ENCODE measurements at places on chromosomes 16 and 17.

- DNase-seq = no peak
These were observed 902 bp downstream of the STAC2 start for GRCh38 chr17:39224778-39225307.

GRCh38 chr16:57127836-57128235, 35.5 kb downstream of the CPNE2 start:
- DNase-seq = no peak

GRCh38 chr17:77304051-77304745, 163.4 kb downstream of the SEC14L1 start:
- no peak for DNase-seq

GRCh38 chr17:64736804-64737492, 74.8 kb upstream of the SMURF2 start:
- DNase-seq = no peak

DNA sequence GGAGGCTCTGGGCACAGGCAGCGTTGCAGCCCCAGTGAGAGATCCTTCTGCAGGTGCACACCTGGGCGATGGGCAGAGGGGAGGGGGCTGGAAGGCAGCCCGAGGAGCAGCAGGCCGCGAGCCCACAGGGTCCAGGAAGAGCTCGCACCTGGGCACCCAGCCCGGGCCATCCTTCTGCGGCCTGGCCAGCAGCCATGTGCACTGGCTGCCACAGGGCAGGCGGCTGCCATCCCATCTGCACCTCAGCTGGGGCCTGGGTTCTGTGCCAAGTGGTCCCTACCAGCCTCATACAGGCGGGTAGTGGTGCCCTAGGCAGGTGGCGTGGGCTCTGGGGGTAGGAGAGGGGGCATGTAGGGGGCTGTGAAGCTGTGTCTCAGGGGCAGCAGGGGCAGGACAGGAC, 197.2 kb downstream of the RBFOX3 start:
- no peak for DNase-seq

All from tibial artery (tissue), 4 donors.